Activated CD4-positive, alpha-beta T cell treated with anti-CD3 and anti-CD28 coated beads for 36 hours (primary cell): ENCODE measurements at places on chromosomes 11 and 22.
A peak's percentile ranks its signal among the peaks of the same experiment; 100 is the strongest.

GRCh38 chr11:27280140-27280539 is 82.9 kb downstream of the CCDC34 start:
- H3K27me3 ChIP-seq: peaks cover 13% of the 10 kb centered on the region
- H3K4me3 ChIP-seq: no peak overlapping the region
- no peak for DNase-seq
- no peaks in the 10 kb centered on the region for H3K36me3 ChIP-seq

DNA sequence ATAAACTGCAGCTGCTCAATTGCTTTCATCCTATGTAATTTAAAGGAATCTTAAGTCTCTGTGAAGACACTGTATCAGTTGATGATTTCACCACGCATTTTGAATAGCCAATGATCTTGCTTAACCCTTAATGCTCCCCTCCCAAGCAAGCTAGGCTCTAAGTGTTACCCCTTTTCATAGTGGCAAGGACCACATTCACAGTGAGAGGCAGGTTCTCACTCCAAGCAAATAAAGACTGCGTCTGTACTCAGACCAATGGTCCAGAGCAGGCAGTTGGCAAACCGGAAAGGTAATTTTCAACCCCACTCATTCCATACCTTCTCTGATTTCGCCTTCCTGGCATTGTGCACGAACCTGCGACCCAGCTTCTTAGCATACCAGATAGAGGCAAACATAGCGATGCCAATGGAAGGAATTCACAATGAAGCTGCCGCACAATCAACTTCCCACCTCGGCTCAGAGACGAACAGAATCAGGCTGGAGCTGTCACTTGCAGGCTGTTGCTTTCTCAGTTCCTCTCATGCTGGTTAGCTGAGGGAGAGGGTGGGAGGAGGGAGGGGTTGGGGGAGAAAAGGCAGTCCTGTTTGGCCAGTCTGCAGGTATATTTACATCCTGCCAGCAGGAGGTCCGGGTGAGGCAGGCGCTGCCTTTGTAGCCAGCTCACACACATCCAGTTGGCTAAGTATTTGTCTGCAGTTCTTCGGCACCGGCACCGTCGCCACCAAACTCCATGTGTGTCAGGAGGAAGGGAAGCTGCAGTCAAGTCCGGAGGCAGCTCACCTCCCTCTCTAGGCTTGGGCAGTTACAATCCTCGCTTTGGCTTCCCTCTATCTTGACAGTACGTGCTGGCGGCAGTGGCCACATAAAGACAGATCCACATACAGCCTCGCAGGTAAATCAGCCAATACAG is 1151.2 kb upstream of the CCDC90B start:
- H3K27ac ChIP-seq: no peak overlapping the region
- H3K4me1 ChIP-seq: no peaks in the 10 kb centered on the region
- no peaks in the 10 kb centered on the region for H3K36me3 ChIP-seq
- DNase-seq: no peak
- no peaks in the 10 kb centered on the region for H3K27me3 ChIP-seq
- no peak overlapping the region for H3K4me3 ChIP-seq

- peak within 1 kb of the TSS; percentile 35 for H3K4me3 ChIP-seq
- peaks cover 36% of the 10 kb centered on the region for H3K27me3 ChIP-seq
- H3K27ac ChIP-seq: no peak within 1 kb of the TSS
- H3K36me3 ChIP-seq: no peaks in the 10 kb centered on the region
- H3K4me1 ChIP-seq: peaks cover 9% of the 10 kb centered on the region
- peak; percentile 69 for DNase-seq
Observed at GRCh38 chr22:19723232-19723982, at the start of gene GP1BB. GP1BB (plus strand) TSS chr22:19723539; CDS start chr22:19723570, 31 bp downstream.

- DNase-seq: no peak
- no peaks in the 10 kb centered on the region for H3K36me3 ChIP-seq
- peaks cover 6% of the 10 kb centered on the region for H3K4me1 ChIP-seq
- H3K27ac ChIP-seq: no peak overlapping the region
- H3K4me3 ChIP-seq: no peak overlapping the region
Observed at GRCh38 chr11:73288192-73288872, 16.2 kb downstream of the P2RY6 start.

DNA sequence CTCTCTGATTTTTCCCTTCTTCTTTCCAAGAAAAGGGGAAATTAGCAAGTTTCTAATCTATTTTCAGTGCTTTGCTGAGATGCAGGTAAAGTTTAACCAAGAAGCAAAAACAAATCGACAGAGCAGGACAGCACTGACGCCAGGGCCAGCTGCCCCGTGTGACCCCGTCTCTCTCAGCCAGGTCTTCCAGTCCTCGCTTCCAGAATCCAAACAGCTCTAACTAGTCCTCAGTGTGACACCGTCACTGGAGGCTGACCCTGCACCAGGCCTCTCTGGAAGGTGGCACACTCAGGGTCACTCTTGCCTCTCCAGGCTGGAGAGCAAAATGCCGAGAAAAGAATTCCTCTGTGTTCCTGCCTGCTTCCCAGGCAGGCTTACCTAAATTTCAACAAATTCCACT is 44.8 kb downstream of the SHANK2 start:
- no peaks in the 10 kb centered on the region for H3K36me3 ChIP-seq
- H3K27ac ChIP-seq: no peak overlapping the region
- H3K27me3 ChIP-seq: no peaks in the 10 kb centered on the region
- no peak overlapping the region for H3K4me3 ChIP-seq

GRCh38 chr11:83720675-83721074 is 434.5 kb upstream of the CCDC90B start:
- H3K4me1 ChIP-seq: peaks cover 4% of the 10 kb centered on the region
- H3K36me3 ChIP-seq: no peaks in the 10 kb centered on the region
- no peak overlapping the region for H3K27ac ChIP-seq
- H3K4me3 ChIP-seq: no peak overlapping the region
- peaks cover 9% of the 10 kb centered on the region for H3K27me3 ChIP-seq
- no peak for DNase-seq

GRCh38 chr11:124329787-124330478 is 9.9 kb upstream of the OR8D2 start:
- no peak for DNase-seq
- no peak overlapping the region for H3K4me3 ChIP-seq
- H3K27me3 ChIP-seq: peaks cover 6% of the 10 kb centered on the region
- no peak overlapping the region for H3K27ac ChIP-seq
